ENCODE measurements at places on chromosomes 5 and 9. TPM values are rescaled to one million over a fixed set of nuclear protein-coding genes. Genes with fewer than 3 reads are reported as not detected.

Gene NUTM2F
- total RNA-seq: not detected

Gene PDZD2
- 61.3 TPM for total RNA-seq

Gene SPATA31A7
- total RNA-seq: not detected

Gene JAKMIP2
- total RNA-seq: 1.3 TPM

DNA sequence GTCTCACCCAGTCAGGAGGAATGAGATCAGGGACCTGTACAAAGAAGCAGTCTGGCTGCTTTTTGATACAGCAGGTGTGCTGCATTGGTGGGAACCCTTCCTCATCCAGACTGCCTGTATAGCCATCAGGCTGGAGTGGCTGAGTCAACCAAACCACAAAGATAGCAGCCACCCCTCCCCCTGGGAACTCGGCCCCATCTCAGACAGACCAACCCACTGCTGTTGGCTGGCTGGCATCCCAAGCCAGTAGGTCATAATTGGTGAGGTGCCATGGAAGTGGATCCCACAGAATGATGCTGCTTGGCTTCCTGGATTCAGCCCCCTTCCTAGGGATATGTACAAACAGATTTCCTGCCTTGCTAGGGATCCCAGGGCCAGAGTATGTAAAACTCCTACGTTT lies 60.9 kb downstream of the YTHDC2 start:
- no peak overlapping the region for H3K27ac ChIP-seq
- no peak for DNase-seq
- peaks cover 60% of the 10 kb centered on the region for H3K36me3 ChIP-seq
- H3K27me3 ChIP-seq: no peaks in the 10 kb centered on the region
- no peak overlapping the region for H3K4me3 ChIP-seq

DNA sequence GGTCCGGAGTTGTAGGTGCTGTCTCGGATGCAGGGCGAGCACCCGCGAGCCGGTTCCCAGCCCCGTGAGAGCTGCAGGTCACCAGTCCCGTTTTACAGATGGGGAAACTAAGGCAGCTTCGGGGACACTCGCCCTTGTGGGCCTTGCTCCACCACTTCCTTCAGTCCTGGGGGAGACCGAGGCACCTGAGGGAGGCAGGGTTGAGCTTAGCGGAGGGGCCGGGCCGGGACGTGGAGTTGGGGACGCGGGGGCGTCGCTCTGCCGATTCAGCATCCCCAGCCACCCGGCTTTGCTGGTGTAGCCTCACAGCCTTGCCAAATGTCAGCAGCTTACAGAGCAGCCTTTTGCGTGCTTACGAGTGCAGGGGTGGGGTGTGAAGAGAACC lies 530 bp downstream of the BBLN start:
- H3K4me3 ChIP-seq: peak overlapping the region; percentile 80
- H3K36me3 ChIP-seq: peaks cover 16% of the 10 kb centered on the region

GRCh38 chr5:44536650-44537260 lies 147.5 kb upstream of the FGF10 start:
- no peaks in the 10 kb centered on the region for H3K27me3 ChIP-seq
- no peak overlapping the region for H3K27ac ChIP-seq
- H3K4me1 ChIP-seq: no peaks in the 10 kb centered on the region
- peak; percentile 57 for DNase-seq
- no peaks in the 10 kb centered on the region for H3K36me3 ChIP-seq
- H3K4me3 ChIP-seq: no peak overlapping the region

DNA sequence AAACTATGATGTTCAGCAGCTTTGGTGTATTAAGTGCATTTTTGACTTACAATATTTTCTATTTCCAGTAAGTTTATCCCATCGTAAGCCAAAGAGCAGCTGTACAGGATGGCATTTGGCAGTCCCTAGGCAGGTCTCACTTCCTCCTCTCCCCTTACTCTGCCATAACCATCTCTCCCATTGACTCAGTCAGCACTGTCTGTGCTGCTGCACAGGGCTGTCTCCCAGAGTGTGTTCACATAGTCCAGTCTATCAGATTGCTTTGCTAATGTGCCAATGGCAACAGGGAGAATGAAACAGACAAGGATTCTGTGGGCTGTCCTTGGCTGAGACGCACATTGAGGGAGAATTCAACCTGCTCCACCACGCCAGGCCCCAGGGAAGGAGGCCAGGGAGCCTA lies 47.0 kb upstream of the CAST start:
- H3K27ac ChIP-seq: no peak overlapping the region
- DNase-seq: no peak
- H3K4me1 ChIP-seq: no peaks in the 10 kb centered on the region
- H3K4me3 ChIP-seq: no peak overlapping the region

DNA sequence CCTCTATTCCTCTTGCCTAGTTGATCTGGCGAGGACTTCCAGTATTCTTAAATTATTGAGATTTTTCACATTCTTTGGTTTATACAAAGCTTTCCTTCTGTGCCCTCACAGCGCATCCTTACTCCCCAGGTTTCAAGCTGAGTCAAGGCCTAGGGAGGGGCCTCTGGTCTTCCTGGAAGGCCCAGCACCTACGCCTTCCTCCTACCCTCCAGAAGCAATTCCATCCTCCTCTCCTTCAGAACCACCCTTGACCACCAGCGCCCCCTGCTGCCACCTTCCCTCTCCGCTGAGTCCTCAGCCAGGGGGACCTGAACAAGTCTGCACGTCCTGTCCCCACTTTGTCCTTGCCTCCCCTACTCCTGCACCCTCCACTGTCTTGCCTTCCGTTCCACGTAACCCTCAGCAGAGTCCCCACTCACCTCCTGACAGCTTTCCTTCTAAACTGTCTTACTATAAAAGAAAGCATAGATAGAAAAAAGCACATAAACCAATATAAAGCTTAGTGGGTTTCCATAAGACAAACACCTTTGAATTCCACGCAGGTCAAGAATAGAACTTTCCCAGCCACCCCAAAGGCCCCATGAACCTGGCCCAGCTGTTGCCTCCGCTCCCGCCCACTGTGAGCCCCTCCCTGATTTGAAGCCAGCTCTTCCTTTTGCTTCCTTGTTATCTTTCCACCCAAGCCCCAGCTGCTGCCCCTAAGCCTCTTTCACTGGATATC lies 63.0 kb upstream of the CTSL start:
- no peak overlapping the region for H3K4me3 ChIP-seq
- peaks cover 72% of the 10 kb centered on the region for H3K36me3 ChIP-seq
- DNase-seq: peak; percentile 82
- H3K27me3 ChIP-seq: no peaks in the 10 kb centered on the region
- no peaks in the 10 kb centered on the region for H3K4me1 ChIP-seq

DNA sequence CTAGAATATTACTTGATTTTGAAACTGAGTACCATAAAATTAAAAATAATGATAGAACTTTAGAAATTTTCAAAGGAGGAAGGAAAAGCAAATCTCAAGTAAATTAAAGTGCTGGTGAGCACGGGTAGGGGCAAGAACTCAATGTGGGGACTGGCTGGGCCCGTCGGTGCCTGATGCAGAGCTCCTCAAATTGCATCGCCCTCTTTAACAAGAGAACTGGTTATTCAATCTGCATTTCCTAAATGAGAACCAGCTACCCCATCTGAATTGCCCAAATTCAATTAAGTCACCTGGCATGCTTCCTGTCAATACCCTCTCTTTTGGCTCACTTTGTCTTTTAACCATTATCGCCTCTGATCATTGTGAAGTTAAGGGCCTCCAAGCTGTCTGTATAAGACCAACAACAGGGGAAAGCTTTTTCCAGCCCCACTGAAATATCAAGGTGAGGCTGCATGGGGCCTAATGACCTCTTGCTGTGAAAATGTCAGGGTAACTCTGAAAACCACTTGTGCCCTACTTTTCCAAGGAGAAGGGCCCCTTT lies 316.7 kb downstream of the SLIT3 start:
- H3K36me3 ChIP-seq: no peaks in the 10 kb centered on the region
- H3K27ac ChIP-seq: no peak overlapping the region
- H3K4me3 ChIP-seq: no peak overlapping the region
- no peaks in the 10 kb centered on the region for H3K27me3 ChIP-seq
